ENCODE measurements at places on chromosomes 11 and 22. TPM values are rescaled to one million over a fixed set of nuclear protein-coding genes. Genes with fewer than 3 reads are reported as not detected.

Gene POU2F3
- 1.8 TPM for polyA plus RNA-seq

Gene IGSF9B
- polyA plus RNA-seq: not detected

Gene AGBL2
- polyA plus RNA-seq: not detected

Gene LRRC56
- 2.4 TPM for polyA plus RNA-seq

Gene LRRC55
- not detected for polyA plus RNA-seq

Gene PRDM10
- 1.8 TPM for polyA plus RNA-seq

Gene CCDC116
- polyA plus RNA-seq: not detected

All from sigmoid colon (tissue), 7 donors.